Stimulated activated CD4-positive, alpha-beta T cell treated with anti-CD3 and anti-CD28 coated beads, Interleukin-2, amount 100 ng/mL, for 24 hours (primary cell): ENCODE measurements at places on chromosomes 16 and 17.

- DNase-seq, result no peak
Measured at GRCh38 chr16:80202831-80203413, 337.9 kb upstream of the DYNLRB2 start.

DNA sequence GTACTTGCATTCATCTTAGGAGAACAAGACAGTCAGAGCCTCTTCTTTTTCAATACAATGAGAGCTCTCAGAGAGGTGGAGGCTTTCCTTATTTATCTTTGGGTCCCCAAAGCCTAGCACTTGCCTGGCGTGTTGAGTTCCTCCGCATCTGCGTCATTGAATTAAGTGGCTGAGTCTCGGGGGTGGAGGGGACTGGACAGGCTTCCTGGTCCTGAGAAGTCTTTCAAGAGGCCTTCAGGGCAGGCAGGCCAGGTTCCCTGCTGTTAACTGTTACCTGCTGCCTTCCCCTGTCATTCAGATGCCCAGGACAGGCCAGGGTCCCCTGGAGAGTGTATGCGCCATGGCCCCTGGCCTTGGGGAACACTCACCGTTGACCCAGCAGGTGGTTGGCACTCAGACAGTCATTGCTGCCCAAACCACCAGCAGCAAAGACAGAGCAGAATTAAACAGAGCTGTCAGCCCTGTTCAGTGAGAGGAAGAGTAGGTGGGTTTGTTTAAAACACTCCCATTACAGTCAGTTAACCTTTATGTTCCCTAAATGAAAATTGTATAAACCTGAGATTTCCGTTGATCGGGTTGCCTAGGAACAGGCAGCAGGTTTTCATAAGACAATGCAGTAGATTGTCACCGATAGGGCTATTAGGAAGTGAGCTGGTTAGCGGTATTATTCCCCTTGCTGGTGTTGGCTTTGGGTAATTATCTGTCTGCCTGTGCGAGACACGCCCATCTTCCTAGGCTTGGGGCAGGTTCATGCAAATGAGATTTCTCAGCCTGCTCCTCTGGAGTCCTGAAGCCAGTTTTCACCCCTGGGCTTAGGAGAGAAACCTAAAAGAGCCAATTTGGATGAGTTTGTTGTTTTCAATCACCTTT is 132.7 kb downstream of the CCDC182 start:
- no peak for DNase-seq

GRCh38 chr17:82023447-82024241 is 539 bp downstream of the LRRC45 start:
- peak; percentile 40 for DNase-seq

DNA sequence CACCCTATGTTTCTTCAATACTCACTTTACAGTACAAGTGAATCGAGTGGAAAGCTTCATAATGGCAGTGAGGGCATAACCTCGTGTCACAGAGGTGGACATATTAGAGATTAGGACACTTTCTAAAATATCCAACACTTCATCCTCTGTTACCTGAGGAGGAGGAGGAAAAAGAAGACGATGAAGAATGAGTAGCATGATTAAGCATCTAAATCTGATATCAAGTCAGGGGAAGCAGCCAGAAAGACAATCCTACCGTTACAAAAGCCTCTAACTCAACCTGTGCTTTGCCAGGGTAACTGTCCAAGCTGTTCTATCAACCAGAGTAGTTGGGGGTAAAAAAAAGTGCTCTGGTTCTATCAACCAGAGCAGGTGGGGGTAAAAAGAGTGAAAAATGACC is 23.7 kb upstream of the PHLPP2 start:
- no peak for DNase-seq

DNA sequence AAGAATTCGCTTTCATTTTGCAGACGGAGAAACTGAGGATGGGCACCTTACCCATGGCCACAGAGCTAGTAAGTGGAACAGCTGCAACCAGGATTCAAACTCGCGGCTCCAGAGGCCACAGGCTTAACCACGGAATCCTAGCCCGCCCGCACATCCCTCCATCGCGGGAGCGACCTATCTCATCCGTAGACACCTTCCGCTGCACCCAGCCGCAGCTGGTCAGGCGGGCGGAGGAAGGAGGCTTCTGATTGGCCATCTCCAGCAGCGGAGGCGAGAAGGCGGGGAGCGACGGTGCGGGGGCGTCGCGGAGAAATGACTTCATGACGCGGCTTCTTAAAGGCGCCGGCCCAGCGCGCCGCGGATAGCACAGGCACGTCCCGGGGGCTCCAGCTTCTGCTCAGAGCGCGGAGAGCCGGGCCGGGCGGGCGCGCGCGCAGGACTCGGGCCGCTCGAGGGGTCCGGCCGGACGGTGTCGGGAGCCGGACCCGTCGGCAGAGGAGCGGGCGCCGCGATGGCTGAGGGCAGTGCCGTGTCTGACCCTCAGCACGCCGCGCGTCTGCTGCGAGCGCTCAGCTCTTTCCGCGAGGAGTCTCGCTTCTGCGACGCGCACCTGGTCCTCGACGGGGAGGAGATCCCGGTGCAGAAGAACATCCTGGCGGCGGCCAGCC is at the start of gene GAN:
TSS of gene GAN (plus strand) at position 360 of the 668 bp plus-strand sequence. CDS start at position 512, 152 bp downstream.
- DNase-seq, result peak; percentile 93

- DNase-seq, result no peak
Measured at GRCh38 chr16:87671221-87671620, 68.9 kb downstream of the JPH3 start.

DNA sequence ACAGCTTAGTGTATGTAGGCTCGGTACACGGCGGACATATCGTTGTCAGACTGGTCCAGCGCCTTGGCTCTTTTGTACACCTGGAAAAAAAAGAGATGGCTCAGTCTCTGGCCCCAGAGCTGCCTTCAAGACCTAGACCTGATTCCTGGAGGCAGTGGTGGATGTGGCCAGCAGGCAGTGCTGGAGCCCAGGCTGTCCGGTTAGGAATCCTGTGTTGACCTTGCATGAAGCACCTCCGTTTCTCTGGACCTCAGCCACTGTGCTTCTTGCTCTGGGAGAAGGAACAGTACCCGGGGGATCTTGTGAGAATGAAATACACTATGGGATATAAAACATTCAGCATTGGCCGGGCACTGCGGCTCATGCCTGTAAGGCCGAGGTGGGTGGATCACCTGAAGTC is 2.8 kb upstream of the ROGDI start:
- no peak for DNase-seq

DNA sequence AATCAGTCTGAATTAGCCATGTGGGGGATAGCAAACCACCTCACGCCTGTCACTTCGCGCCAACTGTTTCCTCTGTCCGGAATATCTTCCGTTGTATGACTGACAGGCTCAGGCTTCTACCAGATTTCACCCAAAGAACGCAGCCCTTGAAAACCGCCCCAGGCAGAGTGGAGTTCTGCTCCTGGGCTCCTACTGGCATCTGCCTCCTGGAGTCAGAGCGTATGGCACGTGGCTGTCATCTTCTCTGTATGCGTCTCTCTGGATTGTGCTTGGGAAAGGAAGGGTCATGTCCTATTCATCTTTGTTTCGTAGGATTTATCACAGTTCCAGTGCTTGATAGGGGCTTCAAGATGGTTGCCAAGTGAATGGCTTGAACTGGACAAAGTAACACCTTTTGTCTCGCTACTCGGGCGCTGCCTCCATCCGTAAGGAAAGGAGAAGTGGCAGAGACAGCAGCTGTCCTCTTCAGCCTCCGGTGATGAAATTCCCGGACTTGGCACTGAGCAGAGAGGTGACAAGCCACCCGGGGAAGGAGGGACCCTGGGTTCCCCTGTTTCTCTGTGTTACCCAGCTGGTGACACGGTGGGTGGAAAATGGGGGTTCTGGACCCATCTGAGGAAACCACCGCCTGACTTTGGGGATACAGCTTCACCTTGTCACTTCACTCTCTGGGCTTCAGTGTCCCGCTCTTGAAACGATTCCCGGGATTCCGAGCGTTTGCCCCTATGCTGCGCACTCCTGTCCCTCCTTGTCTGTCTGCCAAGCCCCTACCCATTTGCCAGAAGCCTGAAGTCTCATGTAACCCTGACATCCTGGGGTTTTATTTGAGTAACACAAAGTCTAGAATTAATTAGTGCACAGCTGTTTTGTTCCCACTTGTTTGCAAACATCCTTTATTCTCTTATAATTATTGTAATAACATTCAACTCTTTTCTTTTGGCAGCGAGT is 13.9 kb downstream of the KIAA0513 start:
- no peak for DNase-seq

DNA sequence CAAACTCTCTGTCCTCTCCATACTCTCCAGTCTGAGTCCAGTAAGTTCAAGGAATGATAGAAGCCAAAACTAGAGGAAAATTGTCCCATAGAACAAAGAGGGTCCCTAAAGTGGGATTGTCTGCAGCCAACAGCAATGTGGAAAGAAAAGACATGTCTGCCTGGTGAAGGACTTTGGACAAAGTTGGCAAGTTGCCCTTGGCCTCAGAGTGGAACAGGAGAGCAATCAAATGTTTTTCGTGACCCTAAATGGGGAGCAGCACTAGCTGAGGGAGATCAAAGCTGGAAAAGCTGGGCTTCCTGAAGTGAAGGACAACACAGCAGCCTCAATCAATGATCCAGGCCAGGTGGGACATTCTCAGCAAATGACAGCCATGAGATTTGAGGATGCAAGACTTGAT is 183.5 kb downstream of the CHD9NB start:
- DNase-seq, result no peak

GRCh38 chr16:5735444-5735843 is 637.8 kb upstream of the EEF2KMT start:
- DNase-seq, result no peak

DNA sequence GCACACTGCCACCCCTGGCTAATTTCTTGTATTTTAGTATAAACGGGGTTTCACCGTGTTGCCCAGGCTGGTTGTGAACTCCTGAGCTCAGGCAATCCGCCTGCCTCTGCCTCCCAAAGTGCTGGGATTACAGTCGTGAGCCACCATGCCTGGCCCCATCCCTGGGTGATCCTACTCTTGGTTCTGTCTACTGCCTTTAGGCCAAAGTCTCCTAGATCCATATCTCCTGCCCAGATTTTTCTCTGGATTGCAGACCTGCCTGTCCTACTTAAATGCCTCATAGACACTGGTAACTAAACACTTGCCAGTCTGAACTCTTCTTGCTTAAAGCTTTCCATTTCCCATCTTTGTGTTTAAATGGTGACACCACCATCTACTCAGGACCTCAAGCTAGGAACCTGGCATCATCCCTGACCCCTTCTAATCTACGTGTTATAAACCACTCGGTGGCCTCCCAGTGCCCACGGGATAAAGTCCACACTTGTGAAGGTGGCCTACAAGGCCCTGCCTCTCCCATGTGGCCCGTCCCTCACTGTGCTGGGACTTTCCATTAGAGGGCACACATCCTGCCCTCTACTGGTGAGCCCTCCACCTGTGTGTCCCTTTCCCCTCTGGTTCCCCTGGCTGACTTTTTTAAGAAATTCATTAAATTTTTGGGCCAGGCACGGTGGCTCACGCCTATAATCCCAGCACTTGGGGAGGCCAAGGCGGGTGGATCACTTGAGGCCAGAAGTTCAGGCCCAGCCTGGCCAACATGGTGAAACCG is 51.1 kb downstream of the USP43 start:
- DNase-seq, result no peak

DNA sequence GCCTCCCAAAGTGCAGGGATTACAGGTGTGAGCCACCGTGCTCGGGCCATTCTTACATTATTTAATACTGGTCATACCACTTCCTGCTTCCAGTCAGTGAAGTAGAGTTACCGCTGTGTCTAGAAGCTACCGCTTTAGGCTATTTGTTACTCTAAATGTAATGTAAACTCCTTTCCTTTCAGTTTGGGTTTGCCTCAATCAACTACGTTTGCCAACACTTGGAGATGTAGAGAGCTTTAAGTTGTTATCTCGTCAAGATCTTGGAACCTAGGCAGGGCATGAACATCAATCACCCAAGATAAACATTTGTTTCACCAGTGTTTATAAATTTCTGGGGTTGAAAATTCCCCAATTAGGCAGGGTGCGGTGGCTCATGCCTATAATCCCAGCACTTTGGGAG is 275.9 kb downstream of the STX8 start:
- no peak for DNase-seq

DNA sequence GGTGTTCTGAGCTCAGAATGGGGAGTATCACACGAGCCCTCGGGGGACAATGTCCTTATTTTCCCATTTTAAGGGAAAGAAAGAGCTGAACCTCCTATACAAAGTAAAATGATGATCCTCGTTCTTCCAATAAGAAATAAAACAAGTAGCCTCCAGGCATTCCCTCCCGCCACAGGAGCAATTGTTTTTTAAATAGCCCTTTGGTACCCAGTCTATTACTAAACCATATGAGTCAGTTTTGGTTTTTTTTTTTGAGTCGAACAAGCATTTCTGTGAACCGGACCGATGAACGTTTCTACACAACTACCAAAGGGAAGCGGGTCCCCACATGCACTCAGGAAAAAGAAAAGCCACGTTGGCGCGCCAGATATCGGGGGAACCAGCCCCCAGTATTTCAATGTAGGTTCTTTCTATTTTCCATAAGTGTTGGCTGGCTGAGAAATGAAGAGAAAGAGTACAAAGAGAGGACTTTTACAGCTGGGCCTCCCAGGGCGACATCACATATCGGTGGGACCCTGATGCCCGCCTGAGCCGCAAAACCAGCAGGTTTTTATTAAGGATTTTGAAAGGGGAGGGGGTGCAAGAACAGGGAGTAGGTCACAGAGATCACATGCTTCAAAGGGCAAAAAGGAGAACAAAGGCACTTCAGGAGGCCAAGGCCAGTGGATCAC is 3.8 kb upstream of the DCXR start:
- no peak for DNase-seq

DNA sequence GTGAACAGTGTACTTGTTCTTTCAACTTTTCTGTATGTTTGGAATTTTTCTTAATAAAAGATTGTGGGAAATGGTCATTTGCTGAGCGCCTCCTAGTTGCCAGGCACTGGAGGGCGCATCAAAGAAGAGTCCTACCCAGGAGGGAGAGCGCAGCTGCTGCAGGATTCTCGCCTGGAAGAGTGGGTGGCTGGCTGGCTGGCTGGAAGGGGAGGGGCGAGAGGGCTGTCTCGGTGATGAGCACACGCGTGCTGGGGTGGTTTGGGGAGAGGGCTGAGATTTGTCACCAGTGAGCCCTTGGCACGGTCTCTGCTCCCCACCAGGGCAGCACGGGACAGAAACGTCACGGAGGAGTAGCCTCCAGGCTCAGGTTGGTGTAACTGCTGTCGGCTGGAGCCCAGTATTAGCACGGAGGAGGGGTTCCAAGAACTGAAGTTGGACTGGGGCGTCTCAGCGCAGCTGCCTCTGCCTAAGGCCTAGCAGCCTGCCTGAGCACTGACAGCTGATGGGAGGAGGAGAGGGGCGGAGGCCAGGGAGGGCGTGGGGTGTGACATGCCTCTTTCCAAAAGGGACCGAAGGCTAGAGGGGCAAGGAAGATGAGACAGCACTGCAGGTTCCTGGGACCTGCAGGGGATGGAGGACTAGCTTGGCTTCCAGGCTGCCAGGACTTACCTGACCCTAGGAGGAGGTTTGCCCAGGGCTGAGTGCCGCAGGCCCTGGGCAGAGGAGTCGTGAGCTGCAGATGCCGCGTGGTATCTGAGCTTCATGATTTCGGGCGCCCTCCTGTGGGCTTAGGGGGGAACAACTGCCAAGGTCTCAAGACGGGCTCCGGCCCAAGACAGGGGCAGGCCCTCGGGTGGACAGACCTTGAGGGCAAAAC is 5.7 kb downstream of the LDHD start:
- peak; percentile 85 for DNase-seq

DNA sequence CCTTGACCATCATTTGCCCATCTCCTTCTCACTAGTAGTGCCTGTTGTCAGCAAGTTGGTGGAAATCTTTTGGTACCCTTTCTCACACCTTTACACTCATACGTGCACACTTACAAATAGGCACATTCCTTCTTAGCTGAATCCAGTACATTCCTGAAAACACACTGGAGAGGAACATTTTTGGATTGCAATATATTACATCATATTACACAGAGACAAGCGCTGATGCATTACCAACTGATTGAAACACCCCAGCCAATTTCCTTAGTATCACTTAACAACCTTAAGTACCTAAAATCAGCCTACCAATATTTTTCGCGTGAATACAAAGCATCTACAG is 64.1 kb downstream of the PLCG2 start:
- DNase-seq, result no peak

- no peak for DNase-seq
Measured at GRCh38 chr17:82365606-82366295, 5.8 kb upstream of the UTS2R start.
